CD4-positive, alpha-beta T cell treated with Interleukin-10 for 1 hour (primary cell): ENCODE measurements at places on chromosomes 13 and 19.

- DNase-seq: no peak
These were observed 413.5 kb upstream of the HTR2A start for GRCh38 chr13:47310401-47310800.

DNA sequence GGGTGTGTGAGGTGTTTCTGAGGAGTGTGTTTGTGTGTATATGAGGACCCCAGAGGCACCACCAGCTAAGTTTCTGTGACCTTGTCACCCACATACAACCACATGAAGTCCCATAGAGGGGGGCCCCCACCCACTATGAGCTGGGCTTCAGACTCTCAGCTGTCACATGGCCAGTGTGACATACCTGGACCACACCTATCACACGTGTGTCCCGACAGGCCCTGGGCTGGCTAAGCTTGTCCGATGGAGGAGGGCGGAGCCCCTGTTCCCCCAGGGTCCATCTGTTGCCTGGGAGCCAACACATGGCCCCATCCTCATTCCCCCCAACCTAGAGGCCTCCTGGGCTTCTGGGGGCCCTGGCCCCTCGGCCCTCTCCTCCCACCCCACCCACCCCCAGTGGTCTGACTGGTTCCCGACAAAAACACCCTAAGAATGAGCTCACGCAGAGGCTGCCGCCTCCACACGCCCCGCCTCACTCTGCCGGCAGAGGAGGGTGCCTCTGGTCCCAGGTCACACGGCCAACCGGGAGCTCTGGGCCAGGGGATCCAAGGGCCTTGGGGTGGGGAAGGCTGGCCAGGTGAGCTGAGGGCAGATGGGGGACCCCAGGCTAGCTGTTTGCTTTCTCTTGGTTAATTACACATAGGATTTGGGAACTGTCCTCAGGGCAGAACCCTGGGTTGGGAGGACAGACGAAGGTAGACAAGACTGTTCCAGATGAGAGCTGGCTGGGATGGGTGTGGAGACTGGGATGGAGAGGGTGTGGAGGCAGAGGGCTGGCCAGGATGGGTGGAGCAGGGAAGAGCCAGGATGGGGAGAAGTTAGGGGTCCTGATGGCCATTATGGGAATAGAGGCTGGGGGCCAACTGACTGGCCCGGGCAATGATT lies 4.3 kb downstream of the KLC3 start:
- DNase-seq: no peak

GRCh38 chr19:45821103-45821521 lies 6.0 kb upstream of the RSPH6A start:
- DNase-seq: no peak

- no peak for DNase-seq
These were observed 173.1 kb downstream of the POU4F1 start for GRCh38 chr13:78430166-78430791.

- no peak for DNase-seq
These were observed 15.6 kb upstream of the NBEA start for GRCh38 chr13:34926508-34926907.

GRCh38 chr13:40402931-40403431 lies 263.5 kb downstream of the FOXO1 start:
- no peak for DNase-seq

GRCh38 chr13:20142023-20142926 lies 18.6 kb downstream of the GJA3 start:
- DNase-seq: no peak

- DNase-seq: no peak
These were observed 20.3 kb downstream of the ZNF160 start for GRCh38 chr19:53082929-53083328.

DNA sequence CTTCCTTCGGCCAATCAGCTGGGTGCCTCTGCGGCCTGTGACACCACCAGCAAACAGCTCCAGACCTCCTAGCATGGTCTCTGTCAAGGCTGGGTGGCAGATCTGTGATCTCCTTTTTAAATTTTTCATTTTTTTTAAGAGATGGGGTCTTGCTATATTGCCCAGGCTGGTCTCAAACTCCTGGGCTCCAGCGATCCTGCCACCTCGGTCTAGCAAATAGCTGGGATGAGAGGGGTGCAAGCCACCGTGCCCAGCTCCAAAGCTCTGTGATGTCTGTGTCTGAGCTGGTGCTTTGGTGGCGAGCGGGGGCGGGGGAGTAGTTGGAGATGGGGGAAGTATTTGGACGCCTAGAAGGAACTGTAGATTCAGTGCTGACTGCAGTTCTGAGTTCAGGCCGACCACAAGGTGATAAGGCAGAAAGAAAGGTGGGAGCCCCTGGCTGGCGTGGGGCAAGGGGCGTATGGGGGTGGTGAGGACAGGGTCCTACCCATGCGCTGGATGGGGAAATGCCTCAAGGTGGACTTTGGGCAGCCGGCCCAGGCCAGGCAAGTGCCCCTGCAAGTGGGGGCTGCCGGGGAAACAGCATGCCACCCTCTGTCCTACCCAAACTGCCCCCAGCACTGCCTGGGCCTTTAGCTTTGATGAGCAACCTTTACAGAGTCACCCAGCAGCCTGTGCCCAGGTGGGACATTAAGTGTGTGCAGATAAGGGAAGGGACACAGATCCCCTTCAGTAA lies 5.5 kb downstream of the DPP9 start:
- no peak for DNase-seq

DNA sequence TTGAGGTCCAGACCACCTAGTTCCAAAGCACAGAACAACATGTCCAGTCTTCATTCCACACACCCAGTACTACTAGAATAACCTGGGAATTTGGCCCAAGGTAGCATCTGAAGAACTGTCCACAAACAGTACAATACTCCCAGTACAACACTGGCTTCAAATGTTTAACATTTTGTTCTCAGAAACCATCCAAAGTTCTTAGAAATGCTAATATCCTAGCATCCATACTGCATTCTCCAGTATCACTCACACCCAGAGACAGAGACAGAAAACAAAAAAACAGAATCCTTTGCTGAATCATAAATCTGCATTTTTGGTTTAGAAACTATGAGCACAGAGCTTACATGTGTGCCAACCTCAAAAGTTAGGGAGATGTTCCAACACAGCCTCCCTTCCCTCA lies 490.8 kb downstream of the FOXO1 start:
- DNase-seq: no peak

DNA sequence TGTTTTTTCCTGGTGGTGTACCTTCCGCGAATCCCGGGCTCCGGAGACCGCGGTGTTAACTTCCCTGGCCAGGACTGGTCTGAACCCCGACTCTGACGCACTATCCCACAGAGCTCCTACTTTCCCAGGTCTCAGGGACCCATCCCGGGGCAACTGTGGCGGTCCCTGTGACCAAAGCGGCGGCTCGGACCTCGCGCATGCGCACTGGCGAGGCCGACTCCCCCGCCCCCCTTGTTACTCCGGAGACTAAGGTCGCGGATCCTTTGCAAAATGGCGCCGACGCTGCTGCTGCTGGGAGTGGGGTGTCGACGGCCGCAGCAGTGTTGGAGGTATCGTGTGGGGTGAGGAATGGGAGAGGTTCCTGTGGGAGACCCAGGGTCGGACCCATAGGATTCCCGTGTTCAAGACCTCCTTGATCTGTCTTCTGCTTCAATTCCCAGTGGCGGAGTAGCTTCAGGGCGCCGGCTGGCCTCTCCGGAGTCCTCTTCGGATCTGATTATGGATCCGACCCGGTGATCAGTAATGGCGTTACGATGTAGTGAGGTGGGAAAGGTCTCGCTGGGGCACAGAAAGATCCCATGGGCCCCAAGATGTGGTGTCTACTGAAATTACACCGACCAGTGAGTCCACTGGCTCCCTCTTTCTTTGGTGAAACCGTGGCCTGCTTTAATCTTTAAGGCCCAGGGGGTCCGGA lies 66.6 kb upstream of the ZNF527 start:
- no peak for DNase-seq

DNA sequence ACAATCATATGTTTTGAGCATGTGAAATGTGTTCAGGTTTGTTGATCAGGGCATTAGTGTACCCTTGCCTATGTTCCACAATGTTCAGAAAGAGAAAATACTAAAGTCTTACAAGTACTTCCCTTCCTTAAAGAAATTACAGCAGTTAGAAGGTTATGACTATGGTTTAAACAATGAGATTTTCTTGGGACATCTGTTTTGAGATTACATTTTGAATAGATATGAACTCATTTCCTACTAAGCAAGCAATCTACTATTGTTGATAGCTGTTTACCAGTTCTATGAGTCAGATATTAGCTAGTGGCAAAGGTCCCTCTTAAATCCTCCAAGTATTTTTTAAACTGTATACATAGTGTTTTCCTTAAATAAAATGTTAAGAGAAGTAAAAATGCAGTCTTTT lies 241.3 kb downstream of the DACH1 start:
- no peak for DNase-seq

- peak; percentile 45 for DNase-seq
These were observed 264.3 kb downstream of the FOXO1 start for GRCh38 chr13:40401911-40402776.

DNA sequence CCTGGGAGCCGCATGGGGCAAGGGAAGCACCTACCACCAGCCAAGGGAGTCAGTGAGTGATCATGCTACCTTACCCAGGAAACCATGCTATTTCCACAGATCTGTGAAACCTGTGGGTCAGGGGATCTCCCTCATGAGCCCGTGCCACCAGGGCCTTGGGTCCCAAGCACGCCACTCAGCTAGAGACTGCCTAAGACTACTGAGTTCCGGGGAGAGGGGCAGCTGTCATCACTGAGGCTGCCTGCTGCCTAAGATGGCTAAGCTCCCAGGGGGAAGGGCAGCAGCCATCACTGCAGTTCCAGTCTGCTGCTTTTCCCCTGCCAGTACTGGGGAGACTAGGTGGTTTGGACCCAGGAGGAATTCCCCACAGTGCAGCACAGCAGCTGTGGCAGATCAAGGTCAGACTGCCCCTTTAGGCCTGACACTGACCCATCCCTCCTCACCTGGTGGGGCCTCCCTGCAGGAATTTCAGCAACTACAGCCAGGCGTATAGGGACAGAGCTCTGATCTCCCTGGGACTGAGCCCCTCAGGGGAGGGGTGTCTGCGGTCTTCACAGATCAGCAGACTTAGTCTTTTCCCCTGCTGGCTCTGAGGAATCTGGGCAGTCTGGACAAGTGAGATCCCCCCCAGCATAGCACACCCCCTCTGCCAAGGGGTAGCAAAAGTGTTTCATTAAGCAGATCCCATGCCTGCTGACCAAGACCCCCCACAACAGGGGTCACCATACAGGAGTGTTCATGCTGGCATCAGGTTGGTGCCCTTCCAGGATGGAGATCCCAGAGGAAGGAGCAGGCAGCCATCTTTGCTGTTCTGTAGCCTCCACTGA lies 26.9 kb downstream of the VSTM2B start:
- DNase-seq: no peak

- peak; percentile 24 for DNase-seq
These were observed at the start of gene LILRA5 for GRCh38 chr19:54312436-54313377. TSS of gene LILRA5 (minus strand) at chr19:54313166. CDS start at chr19:54313019, 147 bp downstream.

- DNase-seq: no peak
These were observed 11.8 kb downstream of the CLC start for GRCh38 chr19:39725995-39726394.

DNA sequence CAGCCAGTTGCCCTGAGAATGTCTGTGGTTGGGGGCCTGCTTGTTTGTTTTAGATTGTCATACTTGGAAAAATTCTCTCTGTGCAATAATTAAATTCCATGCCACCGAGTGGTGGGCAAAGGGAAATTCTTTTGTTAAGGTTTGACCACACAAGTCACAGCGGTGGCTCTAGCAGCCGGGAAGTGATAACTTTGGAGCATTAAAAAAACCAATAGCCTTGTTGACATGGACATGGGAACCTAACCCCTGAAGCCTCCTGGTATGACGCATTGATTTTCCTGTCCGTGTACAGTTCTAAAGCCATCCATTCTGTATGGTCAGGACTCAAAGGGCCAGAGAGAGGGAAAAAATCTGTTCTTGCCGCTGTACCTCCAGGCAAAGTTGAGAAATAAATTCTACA lies 384.9 kb upstream of the ZNF507 start:
- DNase-seq: no peak

- no peak for DNase-seq
These were observed 14.9 kb upstream of the ZNF91 start for GRCh38 chr19:23410155-23410554.

DNA sequence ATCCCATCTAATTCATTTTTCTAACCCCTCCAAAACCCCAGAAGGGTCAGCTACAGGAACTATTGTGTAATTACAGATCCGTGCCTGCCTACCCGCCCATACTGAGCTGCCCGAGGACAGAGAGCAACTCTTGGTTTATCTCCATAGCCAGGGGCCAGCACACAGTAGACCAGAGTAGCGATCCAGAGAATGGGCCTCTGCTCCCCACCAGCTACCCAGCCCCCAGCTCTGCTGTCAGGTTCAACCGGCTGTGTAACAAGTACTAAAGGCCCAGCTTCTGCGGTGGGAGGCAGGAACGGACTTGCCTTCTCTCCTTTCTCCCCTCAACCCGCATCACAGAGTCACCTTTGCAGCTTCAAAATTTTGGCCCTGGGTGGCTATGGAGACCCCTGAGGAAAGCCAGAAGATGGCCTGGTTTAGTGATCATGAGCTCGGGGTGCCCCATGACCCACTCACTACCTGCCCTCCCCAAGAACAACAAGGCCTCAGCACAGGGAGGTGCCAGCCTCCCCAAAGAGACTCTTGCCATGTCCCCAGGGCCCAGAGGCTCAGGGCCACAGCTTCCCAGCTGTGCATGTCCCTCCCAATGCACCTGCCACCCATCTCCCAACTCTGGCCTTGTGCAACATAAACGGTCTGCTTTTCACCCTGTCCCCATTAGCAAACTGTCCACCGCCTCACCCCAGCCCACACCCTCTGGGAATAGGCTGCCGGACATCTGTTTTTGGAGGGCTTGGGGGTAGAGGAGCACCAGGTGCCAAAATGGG lies 5.7 kb downstream of the CALM3 start:
- DNase-seq: no peak

DNA sequence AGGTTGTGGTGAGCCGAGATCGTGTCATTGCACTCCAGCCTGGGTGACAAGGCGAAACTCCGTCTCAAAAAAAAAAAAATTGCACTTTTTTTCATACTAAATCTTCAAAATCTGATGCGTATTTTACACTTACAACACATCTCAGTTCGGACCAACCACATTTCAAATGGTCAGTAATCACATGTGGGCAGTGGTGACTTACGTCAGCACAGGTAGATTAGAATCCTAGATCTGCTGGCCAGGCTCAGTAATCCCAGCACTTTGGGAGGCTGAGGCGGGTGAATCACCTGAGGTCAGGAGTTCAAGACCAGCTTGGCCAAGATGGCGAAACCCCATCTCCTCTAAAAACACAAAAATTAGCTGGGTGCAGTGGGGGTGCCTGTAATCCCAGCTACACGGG lies 1.6 kb upstream of the FARSA start:
- DNase-seq: no peak

DNA sequence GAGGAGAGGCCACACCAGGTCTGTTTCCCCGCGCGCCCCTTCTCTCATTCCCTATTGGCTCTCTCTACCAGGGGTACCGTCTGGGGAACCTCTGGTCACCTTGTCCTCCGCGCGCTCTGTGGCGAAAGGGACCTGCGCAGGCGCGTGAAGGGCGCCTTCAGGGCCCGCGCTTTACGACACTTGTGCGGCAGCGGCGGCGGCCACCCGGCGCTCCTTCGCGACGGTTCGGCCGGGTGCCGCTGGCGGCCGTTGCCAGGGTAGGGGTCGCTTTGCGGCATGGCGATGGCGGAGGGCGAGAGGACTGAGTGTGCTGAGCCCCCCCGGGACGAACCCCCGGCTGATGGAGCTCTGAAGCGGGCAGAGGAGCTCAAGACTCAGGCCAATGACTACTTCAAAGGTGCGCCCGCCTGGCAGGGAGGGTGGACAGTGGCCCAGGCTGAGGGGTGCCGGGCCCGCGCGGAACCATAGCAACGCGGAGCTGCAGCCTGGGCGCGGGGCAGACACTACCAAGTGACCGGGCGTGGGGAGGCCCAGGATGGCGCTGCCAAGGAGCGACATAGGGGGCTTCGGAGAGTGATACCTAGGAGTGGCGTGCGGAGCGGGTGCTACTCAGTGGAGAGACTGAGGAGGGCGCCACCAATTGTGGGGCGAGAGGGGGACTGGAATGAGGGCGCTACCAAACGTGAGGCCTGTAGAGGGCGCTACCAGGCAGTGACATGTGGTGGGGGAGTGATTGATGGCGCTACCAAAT lies at the start of gene PPP5C:
Gene PPP5C, plus strand, starts transcription at position 267 of the 751 bp plus-strand sequence. Its CDS starts 10 bp downstream, at position 277.
- peak; percentile 88 for DNase-seq
